ENCODE measurements at places on chromosomes 5 and 9. TPM values are rescaled to one million over a fixed set of nuclear protein-coding genes. Genes with fewer than 3 reads are reported as not detected.

DNA sequence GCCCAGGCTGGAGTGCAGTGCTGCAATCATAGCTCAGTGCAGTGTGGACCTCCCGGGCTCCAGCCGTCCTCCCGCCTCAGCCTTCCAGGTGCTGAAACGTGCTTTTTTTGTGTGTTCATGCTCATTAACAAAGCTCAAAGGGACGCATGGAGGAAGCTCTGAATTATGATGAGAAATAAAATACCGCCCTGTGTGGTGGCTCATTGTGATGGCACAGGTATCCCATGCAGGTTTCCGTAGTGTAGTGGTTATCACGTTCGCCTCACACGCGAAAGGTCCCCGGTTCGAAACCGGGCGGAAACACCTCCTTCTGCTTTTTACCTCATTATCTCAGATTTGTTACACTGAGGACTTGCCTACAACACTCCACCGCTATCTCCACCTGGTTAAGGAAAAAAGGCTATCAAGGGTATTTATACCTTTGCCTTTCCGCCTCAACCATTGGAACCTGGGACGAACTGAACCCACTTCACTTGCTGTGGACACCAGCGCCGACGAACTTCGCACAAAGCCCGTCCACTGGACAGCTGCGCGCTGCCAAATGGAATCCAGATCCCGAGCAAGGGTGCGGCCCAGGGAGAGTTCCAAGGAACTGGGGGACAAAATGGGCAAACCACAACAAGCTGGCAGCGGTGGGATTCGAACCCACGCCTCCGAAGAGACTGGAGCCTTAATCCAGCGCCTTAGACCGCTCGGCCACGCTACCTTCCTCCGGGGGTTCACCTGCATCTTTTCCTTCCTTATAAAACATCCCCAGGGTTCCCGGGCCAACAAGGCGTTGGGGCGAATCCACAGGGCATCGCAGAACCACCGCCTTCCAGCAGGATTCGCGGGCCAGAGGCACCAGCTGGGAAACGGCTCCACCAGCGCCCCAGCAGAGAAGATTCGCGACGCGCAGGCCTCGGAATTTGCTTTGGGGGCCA, 26.3 kb downstream of the OR2V2 start:
- DNase-seq, result peak; percentile 79

GRCh38 chr9:37001459-37001858, 32.6 kb downstream of the PAX5 start:
- DNase-seq, result no peak

DNA sequence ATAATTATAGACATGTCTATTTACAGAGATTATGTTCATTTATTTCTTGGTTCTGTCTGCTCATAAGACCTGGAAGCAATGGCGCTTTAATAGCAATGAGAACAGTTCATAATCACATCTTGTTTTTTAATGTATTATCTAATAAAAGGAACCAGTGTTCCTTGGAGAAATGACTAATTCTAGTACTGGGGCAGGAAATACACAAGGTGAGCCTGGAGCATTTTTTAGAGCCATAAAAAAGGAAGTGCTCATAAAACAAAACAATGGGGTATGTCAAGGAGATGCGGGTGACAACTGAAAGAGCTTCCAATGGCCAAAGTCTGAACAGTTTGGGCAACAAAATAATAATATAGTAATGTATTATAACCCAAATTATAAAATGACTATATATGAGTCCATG, 531.9 kb upstream of the CHD1 start:
- DNase-seq, result no peak

Gene PCDHGA3
- 10.3 TPM for total RNA-seq

DNA sequence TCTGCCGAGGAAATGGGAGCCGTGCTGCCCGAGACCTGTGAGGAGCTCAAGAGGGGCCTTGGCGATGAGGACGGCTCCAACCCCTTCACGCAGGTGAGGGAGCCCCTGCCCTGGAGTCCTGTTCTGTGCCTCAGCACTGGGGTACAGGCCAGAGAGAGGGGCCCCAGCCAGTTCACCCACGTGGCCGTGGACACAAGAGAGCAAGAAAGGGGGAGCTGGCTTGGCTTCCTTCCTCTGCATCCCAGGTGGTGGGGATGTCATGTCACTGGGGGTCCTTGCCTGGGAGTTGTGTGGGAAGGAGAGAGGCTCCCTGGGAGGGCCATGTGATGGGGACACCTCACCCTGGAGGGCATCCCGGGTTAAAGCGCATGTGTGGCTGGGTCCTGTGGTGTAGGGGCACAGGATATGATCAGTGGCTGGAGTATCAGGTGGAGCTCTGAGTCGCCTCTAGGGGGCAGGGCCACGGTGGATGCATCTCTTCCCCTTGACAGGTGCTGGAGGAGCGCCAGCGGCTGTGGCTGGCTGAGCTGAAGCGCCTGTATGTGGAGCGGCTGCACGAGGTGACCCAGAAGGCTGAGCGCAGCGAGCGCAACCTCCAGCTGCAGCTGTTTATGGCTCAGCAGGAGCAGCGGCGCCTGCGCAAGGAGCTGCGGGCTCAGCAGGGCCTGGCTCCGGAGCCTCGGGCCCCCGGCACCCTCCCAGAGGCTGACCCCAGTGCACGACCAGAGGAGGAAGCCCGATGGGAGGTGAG, 7.5 kb downstream of the N4BP3 start:
- peak; percentile 89 for DNase-seq

Gene PDGFRB
- 21.6 TPM for total RNA-seq

DNA sequence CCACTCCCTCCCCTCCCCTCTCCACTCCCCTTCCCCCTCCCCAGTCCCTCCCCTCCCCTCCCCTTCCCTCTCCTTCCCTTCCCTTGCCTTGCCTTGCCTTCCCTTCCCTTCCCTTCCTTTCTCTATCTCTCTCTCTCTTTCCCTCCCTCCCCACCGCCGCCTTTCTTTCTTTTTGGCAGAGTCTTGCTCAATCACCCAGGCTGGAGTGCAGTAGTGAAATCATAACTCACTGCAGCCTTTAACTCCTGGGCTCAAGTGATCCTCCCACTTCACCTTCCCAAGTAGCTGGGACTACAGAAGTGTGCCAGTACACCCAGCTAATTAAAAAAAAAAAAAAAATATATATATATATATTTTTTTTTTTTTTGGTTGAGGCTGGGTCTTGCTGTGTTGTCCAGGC, 45.5 kb downstream of the IL31RA start:
- no peak for DNase-seq

Gene ARHGEF39
- 16.9 TPM for total RNA-seq

Gene HTR4
- total RNA-seq, result not detected

Data from H4 (cell line).